Cardiac fibroblast (primary cell): ENCODE measurements at places on chromosomes 13 and 19.

GRCh38 chr13:104750377-104750776 is 1684.2 kb upstream of the SLC10A2 start:
- DNase-seq: peak; percentile 6

GRCh38 chr13:85261757-85262346 is 537.4 kb downstream of the SLITRK6 start:
- DNase-seq: peak; percentile 27

DNA sequence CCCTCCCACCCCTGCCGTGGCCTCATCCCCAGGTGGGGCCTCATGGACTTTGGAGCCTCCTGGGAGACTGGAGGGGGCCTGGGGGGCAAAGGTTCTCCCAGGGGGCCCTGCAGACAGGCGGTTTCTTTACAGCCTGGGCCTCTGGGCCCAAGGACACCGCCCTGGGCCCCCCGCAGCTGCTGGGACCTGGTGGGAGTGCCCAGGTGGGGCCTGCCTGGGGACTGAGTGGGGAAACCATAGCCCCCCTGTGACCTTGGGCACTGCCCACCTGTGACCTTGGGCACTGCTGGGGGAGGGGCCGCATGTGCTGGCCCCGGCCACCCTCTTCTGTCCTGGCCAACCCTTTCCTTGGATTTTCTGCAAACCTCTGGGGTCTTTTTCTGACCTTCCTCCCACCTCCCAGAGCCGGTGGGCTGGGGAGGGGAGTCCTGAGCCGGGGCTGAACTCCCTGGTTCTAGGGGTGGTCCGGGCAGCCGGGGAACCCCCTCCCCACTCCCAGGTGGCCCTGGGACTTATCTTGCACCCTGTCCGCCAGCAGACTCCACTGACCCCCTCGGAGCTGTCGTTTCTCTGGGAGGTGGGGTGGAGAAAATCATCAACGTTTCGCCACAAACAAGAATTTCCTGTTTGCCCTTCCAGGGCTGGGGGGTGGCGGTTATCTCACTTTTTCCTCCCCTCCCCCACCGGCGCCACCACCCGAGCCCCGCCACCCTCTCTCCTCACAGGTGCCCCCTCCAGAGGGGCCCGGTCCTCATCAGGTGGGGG is 27.0 kb downstream of the ARID3A start:
- DNase-seq: no peak

DNA sequence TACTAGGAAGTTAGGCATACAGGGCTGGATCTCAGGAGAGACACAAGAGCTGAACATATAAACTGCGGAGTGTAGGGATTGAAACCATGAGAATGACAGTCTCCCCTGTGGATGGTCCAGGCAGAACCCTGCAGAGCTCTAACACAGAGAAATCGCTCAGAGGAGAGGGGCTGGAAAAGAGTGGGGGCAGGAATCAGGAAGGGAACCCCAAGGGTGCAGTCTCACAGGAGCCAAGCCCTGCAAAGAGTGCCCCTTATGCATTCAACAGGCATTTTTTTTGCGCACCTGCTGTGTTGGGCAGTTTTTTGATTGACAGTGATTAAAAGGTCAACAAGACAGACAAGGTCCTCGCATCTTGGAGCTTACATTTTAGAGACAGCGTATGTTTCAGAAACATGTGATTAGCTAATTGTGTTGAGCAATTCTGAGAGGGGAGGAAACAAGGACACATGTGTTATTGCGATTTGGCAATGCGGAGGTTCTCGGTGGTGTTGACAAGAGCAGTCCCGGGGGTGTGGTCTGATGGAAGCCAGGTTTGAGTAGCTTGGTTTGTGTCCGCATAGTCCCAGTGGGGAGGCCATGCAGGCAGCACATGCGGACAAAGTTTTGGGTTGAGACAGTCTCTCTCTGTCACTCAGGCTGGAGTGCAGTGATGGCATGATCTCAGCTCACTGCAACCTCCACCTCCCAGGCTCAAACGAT is 182.6 kb upstream of the IRS2 start:
- DNase-seq: peak; percentile 77

GRCh38 chr13:31772231-31772630 is 32.9 kb downstream of the RXFP2 start:
- peak; percentile 9 for DNase-seq

DNA sequence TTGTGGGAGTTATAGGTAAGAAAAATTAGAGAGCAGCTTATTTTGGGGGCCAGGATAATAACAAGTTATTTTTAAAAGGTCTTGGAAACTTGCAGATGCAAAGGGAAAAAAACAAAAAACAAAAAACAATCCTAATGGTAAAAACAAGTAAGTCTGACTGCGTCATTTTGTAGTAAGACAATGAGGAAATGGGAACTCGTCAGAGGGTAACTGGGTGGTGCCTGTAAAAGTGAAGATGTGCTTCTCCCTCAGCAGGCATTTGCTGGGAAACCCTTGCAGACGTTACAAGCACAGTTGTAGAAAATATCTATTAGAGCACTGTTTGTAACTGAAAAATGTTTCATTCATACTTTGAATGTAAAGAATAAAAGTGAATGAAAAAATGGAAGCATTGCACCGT is 2.2 kb upstream of the TNFSF13B start:
- DNase-seq: no peak

DNA sequence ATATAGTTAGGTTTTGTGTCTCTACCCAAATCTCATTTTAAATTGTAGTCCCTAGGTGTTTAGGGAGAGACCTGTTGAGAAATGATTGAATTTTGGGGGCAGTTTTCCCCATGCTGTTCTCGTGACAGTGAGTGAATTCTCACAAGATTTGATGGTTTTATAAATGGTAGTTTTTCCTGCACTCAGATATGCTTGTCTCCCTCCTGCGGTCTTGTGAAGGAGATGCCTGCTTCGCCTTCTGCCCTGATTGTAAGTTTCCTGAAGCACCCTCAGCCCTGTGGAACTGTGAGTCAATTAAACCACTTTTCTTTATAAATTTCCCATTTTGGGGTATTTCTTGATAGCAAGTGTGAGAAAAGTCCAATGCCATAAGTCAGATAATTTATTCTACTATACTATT is 1977.5 kb upstream of the PCDH20 start:
- peak; percentile 12 for DNase-seq

DNA sequence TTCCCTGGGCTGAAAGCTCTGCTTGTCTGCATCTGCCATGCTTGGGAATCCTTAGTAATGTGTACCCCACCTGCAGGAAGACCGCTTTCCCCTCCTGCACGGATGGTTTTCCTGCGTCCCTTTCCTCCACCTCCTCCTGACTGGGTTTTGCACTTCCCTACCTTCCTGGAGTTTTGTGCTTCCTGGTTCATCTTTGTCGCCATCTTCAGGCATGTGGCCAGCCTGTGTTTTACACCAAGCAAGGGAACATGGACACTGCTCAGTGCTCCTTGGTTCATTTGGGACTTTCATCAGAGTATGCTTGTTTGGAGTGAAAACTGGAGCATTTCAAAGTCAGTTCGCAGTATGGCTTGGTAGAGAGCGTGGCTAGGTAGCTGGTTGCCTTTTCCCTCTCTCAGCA is 30.7 kb downstream of the ERICH6B start:
- no peak for DNase-seq

DNA sequence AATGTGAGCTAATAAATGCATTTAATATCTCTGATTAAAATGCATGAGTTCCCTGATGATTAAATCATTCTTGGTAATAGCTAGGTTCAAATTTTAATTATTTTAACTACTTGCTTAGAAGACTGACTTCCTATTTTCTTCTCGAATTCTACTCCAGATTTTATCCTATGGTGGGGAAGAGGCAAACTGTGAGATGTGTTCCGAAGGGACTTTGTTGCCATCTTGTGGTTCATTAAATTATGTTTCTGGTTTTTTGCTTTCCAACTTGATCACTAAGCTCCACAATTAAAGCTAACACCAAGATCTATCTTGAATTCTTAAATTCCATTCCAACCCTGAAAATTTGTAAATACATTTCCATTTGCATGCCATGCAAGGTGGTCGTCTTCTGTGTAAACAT is 538.4 kb upstream of the PCDH20 start:
- DNase-seq: peak; percentile 13

DNA sequence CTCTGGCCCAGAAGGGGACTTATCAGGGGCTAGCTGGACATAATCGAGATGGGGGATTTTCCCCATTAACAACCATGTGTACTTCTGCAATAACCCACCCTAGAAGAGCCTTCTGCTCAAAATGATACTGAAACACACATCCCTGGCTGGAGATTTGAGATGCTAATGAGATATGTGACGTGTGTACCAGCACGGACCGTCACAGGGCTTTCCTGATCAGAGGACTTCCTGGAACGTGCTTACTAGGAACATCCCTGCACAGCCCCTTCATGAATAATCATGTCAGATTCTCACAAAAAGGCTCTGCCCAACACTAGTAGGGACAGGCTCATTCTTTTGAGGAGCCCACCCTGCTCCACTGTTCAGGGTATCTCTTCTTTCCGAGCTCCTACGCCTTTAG is 6.5 kb upstream of the ERVV-1 start:
- no peak for DNase-seq

GRCh38 chr13:44197791-44198770 is 175.5 kb upstream of the SERP2 start:
- peak; percentile 39 for DNase-seq
